ENCODE measurements at places on chromosomes 5 and 9.

GRCh38 chr5:158813275-158813674, 286.4 kb downstream of the EBF1 start:
- DNase-seq, result no peak

DNA sequence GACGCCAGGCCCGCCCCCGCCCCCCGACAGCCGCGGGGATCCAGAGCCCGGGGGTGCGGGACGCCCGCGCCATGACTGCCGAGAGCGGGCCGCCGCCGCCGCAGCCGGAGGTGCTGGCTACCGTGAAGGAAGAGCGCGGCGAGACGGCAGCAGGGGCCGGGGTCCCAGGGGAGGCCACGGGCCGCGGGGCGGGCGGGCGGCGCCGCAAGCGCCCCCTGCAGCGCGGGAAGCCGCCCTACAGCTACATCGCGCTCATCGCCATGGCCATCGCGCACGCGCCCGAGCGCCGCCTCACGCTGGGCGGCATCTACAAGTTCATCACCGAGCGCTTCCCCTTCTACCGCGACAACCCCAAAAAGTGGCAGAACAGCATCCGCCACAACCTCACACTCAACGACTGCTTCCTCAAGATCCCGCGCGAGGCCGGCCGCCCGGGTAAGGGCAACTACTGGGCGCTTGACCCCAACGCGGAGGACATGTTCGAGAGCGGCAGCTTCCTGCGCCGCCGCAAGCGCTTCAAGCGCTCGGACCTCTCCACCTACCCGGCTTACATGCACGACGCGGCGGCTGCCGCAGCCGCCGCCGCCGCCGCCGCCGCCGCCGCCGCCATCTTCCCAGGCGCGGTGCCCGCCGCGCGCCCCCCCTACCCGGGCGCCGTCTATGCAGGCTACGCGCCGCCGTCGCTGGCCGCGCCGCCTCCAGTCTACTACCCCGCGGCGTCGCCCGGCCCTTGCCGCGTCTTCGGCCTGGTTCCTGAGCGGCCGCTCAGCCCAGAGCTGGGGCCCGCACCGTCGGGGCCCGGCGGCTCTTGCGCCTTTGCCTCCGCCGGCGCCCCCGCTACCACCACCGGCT, 1.0 kb downstream of the FOXE1 start:
- no peak for DNase-seq

- DNase-seq, result no peak
These were observed 35.5 kb upstream of the PANK3 start for GRCh38 chr5:168614661-168615060.

DNA sequence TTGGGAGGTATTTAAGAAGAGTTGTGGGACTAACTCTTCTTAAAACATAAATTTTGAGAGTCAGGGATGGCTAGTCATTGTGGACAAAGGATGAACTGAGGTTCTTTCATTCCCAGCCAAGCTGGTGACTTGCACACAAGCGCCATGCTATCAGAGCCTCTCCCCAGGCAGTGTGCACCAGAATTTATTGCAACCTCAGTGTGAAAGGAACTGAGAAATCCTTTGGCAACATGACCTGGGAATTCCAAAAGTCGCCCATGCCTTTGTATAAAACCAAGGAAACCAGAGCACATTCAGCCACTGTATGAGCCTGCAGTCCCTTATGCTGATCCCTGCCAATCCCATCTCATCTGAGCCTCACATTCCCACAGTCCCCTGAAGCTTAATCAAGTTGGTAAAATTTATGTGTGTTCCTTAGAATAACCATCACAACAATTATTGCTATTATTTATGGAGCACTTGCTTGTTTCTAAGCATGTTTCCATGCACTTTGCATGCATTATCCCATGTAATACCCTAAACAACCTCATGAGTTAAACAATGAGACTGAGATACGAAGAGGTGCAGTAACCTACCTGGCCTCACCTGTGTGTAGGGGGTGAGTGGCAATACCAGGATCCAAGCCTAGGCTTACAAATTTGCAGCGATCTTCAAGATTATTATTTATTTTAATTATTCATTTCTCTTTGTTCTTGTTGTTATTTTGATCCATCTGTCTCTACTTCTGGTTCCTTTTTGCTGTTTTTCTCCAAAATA, 116.4 kb downstream of the NTRK2 start:
- no peak for DNase-seq

DNA sequence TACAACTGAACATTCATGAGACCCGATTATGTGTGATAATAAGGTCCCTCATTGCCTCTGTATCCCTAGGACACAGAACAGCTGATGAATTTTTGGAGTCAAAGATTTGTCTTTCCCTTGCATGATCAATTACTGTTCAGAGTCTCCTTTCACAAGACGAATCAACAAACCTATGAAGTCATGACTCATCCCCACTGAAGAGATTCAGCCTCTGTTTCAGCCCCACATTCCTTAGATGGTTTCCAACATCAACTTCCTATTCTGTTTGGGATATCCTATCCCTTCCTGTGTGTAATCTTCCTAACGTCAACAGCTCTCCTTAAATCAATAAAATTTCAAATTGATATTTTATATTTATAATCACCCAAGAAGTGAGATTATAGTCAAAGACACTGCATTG, 199.0 kb downstream of the DNAH5 start:
- DNase-seq, result peak; percentile 1

DNA sequence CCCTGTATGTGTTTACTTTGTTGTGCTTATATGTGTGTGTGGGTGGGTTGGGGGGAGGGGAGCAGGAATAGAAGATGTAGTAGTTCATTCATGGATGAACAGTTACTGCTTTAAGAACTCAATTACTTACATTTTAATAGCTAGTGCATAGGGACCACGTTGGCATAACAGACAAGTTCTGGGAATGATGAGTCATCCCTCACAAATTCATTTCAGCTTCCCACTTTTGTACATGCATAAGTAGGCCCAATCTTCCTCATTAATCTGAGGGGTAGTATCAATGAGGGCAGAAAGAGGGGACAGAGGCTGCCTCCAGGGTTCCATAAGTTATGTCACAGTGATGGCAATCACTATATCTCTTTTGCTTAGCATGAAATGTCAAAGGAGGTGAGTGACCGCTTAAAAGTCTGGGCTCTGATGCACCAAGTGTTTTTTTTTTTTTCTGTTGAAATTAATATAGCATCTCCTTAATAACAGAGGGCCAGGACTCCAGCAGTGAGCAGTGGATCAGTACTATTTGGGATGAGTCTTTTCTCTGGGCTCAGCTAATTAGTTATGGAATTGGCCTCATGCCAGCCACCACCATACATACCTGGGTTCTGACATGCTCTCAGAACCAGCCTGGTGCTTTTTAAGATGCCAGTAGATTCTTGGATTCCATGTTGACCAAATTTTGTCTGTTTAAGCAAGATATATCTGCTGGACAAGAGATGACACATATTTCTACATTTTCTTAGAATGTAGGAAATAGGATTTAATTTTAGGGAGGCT, 37.1 kb downstream of the PRDM6 start:
- peak; percentile 27 for DNase-seq

DNA sequence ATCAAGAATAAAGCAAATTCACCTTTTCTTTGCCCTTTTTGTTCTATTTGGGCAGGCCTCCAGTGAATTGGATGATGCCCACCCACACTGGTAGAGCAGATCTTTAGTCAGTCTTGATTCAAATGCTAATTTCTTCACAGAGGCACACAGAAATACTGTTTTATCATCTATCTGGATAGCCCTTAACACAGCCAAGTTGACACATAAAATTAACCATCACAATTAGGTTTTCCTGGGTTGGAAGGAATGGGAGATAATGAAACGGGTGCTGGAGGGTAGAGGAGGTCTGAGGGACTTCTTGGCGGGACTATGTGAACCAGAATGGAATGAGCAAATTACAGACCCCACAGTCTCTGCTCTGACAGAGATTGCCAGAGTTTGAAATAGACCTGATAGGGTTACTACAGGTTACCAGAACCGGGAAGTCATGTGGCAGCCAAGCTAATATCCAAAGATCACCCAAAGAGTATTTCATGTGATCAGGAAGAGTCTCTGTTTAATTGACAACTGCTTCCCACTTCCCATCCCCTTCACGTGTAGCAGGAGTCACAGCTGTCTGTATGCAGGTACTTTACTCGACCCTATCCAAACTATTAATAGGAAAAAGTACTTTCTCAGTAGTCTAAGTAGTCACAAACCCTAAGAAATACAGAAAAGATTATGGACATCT, 20.0 kb upstream of the TMEM161B start:
- no peak for DNase-seq

DNA sequence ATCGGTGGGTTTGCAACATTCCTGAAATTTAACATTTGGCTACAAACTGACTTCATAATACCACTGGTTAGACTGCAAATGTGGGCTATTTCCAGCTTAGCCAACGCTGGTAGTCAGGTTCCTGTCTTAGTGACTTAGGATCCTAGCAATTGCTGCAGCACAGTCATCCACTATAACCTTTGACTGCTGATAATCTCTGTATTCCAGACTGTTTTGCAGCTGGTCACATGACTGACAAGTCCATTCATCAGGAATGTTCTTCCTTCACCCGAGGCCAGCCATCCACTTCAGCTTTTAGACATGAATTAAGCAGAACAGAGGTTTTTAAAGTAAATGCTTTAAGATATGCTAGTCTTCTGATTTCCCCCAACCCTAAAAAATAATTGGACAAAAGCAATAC, 425.9 kb upstream of the MPDZ start:
- no peak for DNase-seq

- DNase-seq, result no peak
These were observed 199.1 kb upstream of the OR13F1 start for GRCh38 chr9:104304925-104305324.

DNA sequence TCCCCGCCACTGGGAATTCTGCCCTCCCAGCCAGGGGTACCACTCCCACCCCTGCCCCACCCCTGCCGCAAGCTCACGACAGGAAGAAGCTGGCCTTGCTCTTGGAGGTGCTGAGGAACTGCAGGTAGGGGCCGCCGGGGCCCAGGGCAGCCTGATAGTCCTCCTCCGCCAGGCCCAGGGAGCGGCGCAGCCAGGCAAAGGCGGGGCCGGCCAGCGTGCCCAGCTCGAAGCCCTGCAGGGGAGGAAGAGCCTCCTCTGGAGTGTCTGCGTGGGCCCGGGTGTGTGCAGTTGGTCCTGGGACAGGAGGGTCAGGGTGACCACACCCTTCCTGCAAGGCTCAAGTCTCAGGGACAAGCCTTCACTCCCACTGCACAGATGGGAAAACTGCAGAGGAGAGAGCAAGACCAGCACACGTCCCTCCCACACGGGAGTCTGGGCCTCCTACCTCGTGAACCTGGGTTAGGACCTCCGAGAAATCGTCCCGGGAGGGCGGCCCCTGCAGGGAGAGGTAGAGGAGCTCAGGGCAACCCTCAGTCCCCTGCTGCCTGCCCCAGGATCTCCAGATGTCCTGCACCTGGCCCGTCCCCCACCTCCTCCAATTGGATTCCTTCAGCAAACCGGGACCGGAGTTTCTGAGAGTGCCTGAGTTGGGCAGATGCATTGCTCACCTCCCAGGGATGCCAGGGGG, 2.4 kb downstream of the PIP5KL1 start:
- no peak for DNase-seq

DNA sequence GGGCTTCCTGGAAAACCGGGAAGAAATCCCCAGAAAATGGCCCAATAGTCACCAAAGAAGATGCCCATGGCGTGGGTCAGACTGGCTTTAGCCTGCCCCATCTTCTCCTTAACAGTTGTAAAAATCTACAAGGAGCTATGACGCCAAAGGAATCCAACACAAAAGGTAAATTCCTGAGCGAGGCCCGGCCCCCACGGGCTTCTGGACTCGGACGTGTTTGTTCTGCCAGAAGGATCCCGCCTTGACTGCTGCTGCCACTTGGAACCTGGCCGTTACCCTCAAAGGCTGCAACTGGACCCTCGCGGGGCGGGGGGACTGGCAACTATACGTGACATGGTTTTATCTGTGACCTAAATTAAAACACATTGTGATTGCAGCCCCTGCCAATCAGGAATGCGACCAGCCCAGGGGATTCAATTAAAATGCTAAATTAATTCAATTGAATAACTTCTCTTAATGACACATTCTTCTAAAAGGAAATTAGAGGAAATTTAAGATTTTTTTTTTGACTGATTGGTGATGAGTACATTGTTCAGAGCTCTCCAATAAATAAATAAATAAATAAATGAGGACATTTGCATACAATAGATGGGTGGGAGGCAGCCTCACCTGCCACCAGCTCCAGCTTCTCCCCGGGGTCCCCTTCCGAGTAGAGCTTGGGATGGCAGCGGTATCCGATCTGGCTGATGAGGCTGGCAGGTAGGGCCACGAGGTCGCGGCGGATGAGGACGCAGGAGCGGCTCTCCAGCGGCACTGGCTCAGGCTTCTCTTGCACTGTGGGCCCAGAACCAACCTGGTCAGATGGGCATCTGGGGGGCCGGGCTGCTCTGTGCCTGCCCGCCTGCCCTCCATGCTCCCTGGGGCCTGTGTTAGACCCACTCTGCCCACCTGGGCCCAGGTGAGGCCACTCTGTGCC, 54.7 kb upstream of the UBAC1 start:
- DNase-seq, result no peak

GRCh38 chr5:14728459-14728938, 64.0 kb downstream of the OTULIN start:
- DNase-seq, result no peak

DNA sequence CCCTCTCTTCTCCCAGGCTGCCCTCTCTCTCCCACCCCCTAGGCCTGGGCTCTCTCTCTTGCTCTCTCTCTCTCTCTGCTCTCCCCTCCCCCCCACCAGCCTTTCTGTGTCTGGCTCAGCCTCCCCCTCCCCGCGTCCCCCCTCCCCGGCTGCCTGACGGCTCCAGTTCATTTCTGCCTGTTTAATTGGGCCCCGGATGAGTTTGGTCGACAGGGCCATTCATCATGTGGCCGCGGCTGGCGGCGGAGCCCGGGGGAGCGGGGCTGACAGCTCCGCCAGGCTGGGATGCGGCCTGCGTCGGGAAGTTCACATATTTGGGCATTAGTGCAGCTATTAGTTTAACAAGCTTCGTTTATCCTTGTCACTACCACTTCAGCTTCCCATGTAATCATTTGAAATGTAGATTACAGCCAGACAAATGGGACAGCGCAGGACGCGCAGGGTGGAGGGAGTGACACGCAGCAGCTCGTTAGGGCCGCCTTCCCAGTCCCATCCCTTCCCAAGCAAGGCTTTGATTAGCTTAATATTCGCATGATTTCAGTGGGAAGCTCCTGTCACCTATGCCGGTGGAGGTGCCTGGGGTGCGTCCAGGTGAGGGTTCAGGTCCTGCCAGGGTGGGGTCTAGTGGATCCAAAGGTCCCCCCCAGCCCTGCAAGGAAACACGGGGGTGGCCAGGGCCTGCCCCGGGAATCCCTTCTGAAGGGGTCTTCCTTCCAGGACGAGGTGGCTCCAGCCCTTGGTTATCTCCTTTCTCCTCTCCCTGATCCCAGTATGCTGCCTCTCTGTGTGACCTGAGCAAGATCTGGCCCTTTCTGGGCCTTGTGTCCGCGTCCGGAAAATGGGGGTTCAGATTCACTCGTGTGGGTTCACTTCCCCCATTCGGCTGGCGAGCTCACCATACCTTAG, 214.8 kb downstream of the PAX5 start:
- no peak for DNase-seq

DNA sequence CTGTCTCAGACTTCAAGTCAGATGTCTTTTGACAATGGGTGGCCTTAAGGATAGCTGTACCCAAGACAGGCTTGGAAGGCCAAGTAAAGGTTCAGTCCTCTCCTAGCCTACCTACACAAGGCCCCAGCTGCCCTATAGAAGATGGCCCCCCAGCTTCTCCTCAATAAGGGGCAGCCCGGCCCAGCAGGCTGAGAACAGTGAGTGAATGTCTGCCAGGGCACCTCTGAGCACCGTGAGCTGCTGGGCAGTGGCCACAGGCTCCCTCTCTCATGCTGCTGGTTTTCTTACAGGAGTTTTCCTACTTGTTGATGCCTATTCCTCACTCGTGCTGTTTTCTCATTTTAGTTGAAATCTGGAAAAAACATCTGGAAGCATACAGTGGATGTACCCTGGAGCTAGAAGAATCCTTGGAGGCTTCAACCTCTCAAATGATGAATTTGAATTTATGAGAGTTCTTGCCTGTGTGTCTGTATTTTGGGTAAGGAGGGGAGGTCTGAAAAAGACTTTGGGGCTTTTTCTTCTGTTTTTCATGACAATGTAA, 40.1 kb downstream of the SECISBP2 start:
- DNase-seq, result no peak

Measured in foreskin melanocyte (primary cell).